GM03348 (cell line): ENCODE measurements at places on chromosomes 3 and 15.
A peak's percentile ranks its signal among the peaks of the same experiment; 100 is the strongest.

DNA sequence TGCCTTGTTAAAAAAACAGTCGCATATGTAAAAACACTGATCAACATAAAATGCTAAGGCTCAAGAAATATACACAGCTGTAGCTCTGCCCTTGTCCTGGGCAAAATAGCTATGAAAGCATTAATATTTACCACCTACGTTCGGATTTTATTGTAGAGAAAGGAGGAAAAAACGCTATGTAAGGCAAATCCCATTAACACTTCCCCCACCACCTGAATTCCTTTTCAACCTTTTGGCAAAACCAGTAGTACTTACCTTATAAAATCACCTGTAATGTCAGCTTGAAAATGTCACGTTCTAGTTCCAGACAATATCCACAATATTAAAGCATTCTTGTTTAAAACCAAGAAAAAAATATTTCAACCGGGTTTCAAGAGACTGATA, 3.6 kb downstream of the TRA2B start:
- no peak for DNase-seq

DNA sequence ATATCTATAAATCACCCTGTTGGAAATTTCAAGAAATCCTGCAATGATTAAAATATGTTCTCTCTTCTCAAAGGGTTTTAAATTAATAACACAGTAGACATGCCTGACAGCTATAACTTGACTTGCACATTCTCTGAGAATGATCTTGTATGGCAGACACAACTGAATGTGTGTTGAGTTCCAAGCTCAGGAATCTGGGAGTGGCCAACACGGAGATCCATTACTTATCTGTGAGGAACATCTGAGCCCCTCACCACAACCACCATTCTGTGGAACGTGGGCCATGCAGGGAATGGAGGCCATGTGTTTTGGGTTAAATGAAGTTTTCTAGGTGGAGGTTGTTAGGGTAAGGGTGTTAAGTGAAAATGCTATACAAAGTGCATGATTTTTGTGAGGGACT, 105.3 kb upstream of the CHMP2B start:
- no peak for DNase-seq

GRCh38 chr15:101351736-101352135, 56.7 kb upstream of the SNRPA1 start:
- no peak for DNase-seq

- no peak for DNase-seq
These were observed 121.6 kb downstream of the RBPMS2 start for GRCh38 chr15:64653757-64654156.

DNA sequence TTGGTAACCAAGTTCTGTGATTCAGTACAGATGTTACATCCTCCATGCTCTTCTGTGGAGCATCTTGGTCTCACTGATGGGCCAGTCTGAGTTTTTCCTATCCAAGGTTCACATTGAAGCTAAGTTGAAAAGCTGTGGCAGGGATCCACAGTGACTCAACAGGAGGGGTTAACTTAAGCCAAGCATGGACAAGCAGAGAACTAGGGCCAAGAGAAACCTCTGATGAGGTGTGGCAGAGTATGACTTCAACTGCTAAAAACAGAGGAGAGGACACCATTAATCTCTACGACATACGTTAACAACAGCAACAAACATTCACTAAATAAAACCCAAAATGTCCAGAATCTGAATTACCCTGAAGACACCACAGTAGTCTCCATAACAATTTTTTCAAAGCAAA, 268.1 kb upstream of the UBE2E2 start:
- no peak for DNase-seq

GRCh38 chr3:102059145-102059943, 210.0 kb downstream of the NFKBIZ start:
- DNase-seq: no peak

DNA sequence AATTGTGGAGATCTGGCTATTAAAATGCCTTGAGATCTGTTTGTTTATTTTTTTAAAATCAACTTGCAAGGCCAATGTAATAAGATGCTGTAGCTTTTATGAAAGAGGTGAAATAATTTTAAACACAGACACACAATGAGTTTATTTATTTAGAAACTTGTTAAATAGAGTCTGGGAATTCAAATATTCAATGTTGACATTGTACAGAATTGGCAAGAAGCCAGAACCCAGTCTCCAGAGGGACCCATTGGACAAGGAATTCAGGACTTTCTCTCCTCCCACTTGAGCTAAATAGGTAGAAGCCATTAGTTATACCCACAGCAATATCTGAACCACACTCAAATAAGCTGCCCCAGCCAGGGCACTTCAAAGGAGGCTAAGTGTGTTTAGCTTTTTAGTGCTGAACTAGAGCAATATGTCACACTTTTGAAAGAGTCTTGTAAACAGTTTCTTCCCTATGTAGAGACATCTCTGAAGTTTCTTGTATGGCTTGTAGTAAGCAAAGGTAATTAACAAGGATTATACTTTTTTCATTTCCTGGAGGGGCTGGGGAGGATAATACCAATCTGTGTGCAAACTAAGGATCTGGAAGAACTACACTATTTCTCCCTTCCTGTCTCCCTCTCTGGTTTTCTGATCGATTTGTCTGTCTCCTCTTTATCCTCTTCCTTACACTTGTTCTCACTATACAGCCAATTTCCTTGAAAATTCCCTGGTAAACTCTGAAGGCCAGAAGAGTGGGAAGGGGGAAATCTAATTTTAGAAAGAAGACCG, 6.0 kb downstream of the MECOM start:
- no peak for DNase-seq

DNA sequence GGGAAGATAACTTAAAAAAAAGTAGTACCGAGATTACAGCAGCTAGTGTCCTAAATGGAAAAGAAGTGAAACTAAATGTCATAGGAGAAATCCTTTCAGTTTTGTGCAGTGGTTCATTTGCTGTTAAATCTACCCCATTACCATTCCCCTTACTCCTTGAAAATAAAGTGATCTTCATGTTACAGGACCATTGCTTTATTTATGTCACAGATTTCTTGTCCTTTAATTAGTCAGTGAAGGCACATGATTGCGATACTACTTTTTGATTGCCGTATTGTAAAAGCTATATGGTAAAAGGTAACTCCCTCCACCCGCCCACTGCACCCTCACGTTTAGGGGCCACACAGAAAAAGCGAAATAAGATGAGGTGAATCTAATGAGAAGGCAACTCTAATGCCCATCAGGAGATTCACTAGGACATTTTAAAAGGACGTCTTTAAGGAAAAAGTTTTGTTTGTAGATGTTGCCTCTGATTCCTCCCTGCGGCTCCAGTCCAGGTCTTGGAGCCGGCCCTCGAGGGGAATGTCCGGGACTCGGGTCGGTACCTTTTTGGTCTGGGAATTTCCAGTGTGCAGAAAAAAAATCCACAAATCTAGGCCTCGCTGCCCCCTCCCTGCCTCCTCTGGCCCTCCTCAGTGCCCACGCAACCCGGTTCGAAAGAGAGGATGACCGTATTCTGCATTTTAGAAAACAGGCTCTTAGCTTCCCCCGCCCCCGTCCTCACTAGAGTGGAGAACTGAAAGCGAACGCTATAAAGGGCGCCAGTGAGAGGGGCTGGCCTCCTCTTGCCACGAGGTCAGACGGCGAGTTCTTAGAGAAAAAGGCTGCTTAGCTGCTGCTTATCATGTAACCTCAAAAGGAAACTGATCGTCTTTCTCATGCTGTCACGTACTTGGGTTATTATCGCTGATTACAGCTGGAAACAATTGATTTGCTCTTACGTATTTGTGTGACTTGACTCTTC, 21.8 kb upstream of the NFKBIZ start:
- peak; percentile 71 for DNase-seq

GRCh38 chr15:85742186-85742821, 52.4 kb downstream of the KLHL25 start:
- DNase-seq: peak; percentile 66

GRCh38 chr3:34072297-34072696, 273.9 kb downstream of the PDCD6IP start:
- DNase-seq: no peak

- no peak for DNase-seq
These were observed 55.0 kb upstream of the EPHA3 start for GRCh38 chr3:89052386-89052785.

- no peak for DNase-seq
These were observed 51.2 kb downstream of the PFN2 start for GRCh38 chr3:149919509-149919908.

GRCh38 chr15:43868406-43868805, 41.6 kb downstream of the WDR76 start:
- DNase-seq: no peak

DNA sequence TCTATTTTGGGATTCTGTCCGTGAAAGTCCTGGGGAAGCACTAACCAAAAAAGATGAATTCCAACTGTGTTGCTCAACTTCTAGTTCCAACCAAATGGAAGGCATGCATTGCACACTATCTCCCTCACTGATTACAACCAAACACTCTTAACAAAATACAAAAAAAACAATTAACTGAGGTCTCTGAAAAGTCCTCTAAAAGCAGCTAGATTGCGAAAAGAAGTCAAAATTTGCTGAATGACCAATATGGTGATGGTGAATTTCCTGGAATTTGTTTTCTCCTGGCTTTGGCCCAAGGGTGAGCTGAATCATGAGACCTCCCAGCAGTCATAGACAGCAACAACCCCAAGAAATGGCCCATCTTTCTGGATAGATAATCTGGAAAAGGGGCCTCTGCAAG, 28.3 kb downstream of the CYP19A1 start:
- DNase-seq: peak; percentile 39
